ENCODE measurements at places on chromosomes 16 and 17.

DNA sequence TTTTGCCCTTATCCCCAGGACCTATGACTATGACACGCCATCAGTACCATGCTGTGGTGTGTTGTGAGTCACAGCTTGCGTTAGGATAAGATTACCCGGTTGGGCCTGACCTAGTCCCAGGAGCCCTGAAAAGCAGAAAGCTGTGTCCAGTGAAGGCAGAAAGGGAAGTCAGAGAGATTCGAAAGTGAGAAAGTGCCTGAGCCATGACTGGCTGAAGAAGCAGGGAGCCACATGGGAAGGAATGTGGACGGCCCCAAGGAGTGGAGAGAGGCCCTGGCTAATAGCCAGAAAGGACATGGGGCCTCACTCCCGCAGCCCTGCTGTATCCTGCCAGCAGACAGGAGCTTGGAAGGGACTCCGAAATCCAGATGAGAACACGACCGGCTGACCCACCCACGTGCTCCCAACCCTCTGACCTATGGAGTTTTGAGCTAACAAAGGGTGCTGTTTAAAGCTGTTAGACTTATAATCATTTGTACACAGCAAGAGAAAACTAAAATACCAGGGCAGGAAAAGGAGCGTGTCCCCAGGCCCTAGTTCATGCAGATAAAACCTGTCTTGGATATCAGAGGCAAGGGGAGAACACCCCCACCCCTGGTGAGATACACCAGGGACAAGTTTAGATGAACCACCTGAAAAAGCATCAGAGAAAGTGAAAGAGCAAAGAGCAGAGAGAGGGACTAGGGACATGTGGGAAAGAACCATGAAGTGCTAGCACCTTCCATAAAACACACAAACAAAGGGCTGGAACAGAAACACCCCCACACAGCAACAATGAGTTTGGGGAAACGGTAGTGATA, 115.3 kb downstream of the SLC39A11 start:
- no peak for DNase-seq

- DNase-seq: no peak
Observed at GRCh38 chr16:69017036-69017783, 88.2 kb upstream of the HAS3 start.

DNA sequence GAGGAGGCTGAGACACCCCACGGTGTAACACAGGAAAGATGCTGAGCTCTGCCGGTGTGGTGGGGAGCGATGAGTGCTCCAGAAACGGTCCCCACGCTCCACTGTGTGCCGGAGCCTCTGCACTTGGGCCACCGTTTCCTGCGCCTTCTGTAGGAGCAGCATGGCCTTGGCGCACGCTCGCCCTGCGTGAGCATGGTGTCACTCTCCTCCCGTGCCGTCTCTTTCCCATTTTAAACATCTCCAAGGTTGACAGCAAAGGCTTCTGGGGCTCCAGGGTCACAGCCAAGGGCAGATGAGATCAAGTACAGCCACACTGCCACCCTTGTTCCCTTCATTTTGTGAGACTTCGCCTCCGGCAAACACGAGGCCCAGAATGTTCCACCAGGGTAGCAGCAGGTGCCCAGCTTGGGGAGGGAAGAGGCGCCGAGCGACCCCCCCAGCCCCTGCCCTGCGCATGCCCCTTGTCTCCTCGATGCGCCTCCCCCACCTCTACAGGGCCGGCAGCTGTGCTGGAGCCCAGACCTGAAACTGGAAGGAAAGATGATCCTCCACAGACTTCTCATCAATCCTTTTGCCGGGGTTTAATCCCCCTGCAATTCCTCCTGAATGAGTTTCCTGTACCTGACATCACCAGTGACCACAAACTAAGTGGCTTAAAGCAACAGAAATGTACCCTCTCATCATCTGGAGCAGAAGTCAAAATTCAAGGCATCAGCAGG, 19.9 kb upstream of the OSGIN1 start:
- DNase-seq: no peak

DNA sequence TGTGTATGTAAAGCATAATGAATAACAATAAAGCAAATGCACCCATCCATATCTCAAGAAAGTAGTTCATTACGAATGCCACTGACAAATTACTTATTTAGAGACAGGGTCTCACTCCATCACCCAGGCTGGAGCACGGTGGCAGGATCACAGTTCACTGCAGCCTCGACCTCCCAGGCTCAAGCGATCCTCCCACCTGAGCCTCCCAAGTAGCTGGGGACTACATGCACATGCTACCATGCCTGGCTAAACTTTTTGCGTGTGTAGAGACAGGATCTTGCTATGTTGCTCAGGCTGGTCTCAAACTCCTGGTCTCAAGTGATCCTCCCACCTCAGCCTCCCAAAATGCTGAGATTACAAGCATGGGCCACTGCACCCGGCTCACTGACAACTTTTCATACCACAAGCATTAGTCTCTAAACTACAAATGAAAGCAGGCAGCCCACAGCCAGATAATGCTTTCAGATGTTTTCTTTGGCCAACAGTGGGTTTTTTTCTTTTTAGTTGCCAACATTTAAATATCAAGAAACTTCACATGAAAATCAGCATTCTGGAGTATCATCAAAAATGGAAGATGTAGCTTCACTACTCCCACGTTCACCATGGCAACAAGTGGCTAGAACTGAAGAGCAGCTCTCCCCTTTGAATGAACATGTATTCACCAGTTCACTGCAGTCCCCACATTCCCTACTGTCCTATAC, 7.7 kb downstream of the ARHGAP17 start:
- DNase-seq: no peak

DNA sequence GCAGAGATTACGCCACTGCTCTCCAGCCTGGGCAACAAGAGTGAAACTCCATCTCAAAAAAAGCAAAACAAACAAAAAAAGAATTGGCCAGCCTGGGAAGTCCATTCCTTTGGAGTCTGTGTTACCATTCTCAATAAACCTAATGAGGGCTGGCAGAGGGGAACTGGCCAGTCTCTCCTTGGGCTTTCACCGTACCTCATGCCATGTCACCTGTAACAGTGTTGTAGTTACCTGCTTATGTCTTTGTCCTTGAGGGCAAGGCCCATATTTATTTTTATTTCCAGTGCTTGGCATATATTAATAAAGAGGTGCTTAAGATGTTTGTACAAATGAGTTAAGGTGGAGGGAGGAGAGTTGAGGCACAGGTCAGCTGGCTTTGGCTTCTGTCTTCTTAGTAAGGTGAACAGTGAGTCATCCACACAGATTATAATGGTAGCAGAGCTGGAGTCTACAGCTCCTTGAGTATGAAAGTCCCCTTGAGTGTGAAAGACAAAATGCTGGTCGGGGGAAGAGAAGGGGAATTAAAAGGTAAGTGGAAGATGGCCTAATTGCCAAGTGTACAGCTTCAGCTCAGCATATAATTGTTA, 8.4 kb downstream of the C1QBP start:
- DNase-seq: no peak

- no peak for DNase-seq
Observed at GRCh38 chr17:35949401-35949800, 5.9 kb upstream of the LYZL6 start.

DNA sequence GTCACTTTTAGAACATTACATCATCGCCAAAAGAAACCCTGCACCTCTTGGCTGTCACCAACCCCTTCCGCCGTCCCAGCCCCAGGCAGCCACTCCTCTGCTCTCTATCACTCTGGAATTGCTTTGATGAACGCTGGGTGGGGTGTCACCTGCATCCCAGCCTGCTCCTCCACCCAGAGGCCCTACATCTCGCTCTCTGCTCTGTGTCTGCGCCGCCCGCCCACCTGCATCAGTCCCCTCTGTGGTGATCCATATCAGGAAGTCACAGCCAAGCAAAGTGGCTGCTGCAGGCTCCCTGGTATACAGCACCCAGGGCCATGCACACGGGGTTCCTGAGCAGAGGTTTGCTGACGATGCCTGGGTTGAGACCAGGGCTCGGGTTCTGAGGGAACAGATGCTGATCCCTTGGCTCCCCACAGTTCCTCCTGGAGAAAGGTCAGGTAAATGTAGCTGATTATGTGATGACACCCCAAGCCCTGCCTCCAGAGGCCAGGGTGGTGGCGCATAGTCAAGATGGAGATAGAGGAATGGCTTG, 30.8 kb downstream of the MPRIP start:
- DNase-seq: peak; percentile 47

DNA sequence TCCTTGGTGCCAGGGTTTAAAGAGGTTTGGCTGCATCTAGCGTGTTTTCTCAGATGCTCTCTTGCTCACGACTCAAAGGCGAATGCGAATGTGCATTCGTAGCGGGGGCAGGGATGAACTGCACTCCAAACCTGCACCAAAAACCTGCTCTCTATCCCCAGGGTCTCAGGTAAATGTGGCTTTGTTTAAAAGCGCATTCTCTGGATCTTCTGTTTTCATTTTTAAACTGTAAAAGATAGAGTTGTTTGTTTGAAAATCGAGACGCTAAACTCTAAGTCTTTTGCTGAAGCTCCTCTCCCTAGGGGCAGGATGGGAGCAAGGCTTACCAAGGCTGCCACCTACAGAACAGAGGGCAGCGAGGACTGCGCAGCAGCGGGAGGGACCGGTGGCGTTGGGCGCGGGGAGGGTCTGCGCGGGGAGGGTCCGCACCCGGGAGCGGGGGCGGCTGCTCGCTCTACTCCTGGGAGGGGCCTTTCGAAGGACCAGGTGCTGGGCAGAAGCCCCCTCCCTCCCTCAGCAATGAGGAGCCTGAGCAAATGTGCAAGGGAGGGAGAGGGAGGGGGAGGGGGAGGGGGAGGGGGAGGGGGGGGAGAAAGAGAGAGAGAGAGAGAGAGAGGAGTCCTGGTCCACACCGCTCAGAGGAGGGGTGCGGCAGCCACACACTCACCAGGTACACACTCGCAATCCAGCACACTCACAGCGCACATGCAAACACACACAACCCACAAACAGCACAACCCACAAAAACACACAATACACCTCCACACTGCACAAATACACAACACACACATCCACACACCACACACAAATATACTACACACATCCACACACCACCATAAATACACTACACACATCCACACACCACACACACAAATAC, 142.8 kb downstream of the GRIN2A start:
- no peak for DNase-seq

- DNase-seq: no peak
Observed at GRCh38 chr16:2385190-2385836, 43.9 kb upstream of the CCNF start.

DNA sequence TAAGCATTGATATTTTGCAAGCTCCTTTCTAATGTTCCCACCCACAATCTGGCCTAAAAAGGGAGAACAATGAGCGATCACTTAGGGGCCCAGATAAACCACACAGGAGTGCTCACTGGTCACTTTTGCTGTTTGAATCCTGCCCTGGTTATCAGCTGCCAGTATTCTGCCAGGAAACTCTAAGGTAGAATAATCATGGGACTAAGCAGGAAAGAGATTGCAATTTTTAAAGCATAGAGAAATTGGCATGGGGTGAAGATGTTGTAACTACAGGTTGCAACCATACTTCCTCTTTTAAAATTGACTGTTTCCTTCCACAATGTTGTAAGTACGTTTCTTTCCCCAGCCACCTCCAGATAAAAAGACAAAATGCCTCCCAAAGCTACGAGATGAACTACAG, 251.2 kb upstream of the CDH11 start:
- no peak for DNase-seq

- peak; percentile 36 for DNase-seq
Observed at GRCh38 chr16:15782573-15783365, 74.1 kb downstream of the MYH11 start.

GRCh38 chr17:73496232-73496631, 148.0 kb downstream of the SDK2 start:
- peak; percentile 51 for DNase-seq

- DNase-seq: no peak
Observed at GRCh38 chr16:48029768-48030167, 126.0 kb downstream of the ABCC12 start.

DNA sequence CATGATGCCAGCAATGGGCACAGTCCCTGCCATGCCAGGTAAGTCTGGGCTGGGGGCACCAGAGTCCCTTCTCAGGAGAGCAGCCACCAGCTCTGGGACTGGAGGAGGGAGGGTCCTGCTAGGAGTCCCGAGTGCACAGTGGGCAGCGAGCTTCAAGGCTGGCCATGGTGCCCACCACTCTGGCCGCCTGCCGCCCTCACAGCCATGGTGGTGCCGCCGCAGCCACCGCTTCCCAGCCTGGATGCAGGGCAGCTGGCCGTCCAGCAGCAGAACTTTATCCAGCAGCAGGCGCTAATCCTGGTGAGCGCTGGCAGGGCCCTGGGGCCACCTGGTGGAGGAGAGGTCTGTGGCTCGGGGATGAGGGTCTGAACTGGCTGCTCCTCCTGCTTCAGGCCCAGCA, 17.9 kb upstream of the SMIM5 start:
- no peak for DNase-seq

Data from spleen (tissue), 13 donors.